Cerebellum (tissue), 4 donors: ENCODE measurements at places on chromosomes 2 and 18. TPM values are rescaled to one million over a fixed set of nuclear protein-coding genes. Genes with fewer than 3 reads are reported as not detected.

The AQP12B gene
- not detected for total RNA-seq

The AKAIN1 gene
- total RNA-seq: 6.9 TPM

The SERPINB7 gene
- not detected for total RNA-seq

The GPBAR1 gene
- 0.18 TPM for total RNA-seq

The COL4A4 gene
- total RNA-seq: 3.0 TPM

The HAAO gene
- total RNA-seq: 2.7 TPM

The STARD6 gene
- total RNA-seq: not detected

The MERTK gene
- total RNA-seq: 6.4 TPM

The KIAA2012 gene
- 1.00 TPM for total RNA-seq

The FBXO41 gene
- total RNA-seq: 17.1 TPM

The GAD1 gene
- 154 TPM for total RNA-seq

The C2orf72 gene
- total RNA-seq: 16.1 TPM

The MAP4K3 gene
- total RNA-seq: 137 TPM

The RFX8 gene
- total RNA-seq: 0.36 TPM

The CARF gene
- 21.7 TPM for total RNA-seq

The ABCG5 gene
- total RNA-seq: not detected

The SERPINB3 gene
- total RNA-seq: not detected

The ITPRID2 gene
- total RNA-seq: 62.5 TPM

The NAT8 gene
- not detected for total RNA-seq

The MYO1B gene
- 63.5 TPM for total RNA-seq

The CXCR1 gene
- total RNA-seq: not detected

The NPHP1 gene
- 7.2 TPM for total RNA-seq

The MPP4 gene
- 0.45 TPM for total RNA-seq

The HOXD12 gene
- not detected for total RNA-seq

The CPLX4 gene
- total RNA-seq: 14.8 TPM

The AFF3 gene
- 69.8 TPM for total RNA-seq

The STON1 gene
- total RNA-seq: 11.4 TPM
